ENCODE measurements at places on chromosomes 3 and 15.

GRCh38 chr15:96126859-96127258 lies 203.6 kb upstream of the NR2F2 start:
- no peak for DNase-seq

GRCh38 chr3:134485075-134485717 lies 589 bp downstream of the ANAPC13 start:
- no peak for DNase-seq

DNA sequence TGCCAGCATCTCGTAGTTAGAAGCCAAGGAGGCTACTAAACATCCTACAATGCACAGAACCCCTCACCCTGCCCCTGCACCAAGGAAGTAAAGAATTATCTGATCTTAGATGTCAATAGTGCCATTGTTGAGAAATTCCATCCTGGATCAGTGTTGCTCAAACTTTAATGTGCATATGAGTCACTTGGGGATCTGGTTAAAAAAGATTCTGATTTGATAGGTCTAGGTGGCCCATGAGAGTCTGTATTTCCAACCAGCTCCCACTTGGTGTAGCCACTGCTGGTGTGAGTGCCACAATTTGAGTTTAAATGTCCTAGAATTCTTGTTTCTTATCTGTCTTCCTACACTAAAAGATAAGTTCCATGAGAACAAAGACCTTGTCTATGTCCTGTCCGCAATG lies 43.7 kb downstream of the TMEM45A start:
- no peak for DNase-seq

DNA sequence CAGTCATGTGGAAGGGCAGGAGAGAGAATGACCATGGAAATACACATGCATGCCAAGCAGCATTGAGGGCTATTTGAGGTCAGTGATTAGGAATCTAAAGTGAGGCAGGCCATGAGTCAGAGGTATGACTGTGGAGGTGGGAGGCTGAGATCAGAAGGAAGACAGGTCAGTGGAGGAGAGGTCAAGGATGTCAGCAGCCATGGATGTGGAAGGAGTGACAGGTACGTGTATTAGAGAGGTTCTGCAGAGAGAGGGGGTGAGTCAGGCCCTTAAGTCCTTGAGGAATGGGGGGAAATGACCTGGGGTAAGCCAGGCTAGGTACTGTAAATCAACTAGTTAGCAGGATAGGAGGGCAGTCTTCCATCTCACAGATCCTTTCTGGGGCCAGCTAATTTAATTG lies 166.6 kb downstream of the ANO10 start:
- DNase-seq = no peak

DNA sequence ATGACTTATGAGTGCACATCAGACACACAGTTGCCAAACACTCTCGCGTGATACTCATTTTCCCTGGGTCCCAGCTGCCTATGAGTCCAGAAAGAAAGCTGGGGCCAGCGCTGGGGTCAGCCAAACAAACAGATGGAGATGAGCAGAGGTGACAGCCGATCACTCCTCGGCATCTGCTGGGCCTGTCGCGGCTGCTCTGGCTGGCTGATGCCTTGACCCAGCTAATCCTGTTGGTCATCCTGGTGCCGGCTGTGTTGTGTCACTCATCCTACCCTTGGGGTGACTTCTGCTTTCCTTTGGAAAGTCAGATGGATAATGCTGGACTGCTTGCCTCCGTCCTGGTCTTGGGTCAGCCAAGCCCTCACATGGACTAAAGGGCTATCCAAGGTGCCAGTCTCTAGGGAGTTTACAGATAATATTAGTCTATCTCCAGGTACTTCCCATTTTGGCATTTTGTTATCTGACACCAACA lies 105.3 kb upstream of the PDZRN3 start:
- DNase-seq = no peak

DNA sequence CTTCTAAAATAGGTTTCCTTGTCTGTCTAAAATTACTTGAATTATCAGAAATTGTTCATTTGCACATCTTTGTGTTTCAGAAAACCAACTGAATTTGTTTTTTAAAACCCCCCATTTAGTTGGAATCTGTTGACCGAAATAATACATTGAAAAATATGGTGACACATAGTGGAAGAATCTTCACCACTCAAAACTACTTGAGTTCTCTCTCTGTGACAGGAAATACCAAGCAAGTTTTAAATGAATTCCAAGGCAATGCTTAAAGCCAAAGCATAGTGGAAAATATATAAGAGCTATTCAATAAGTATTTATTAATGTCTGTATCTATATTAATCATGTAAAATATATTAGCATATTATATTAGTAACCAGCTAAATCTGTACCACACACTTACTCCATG lies 224.9 kb upstream of the COL8A1 start:
- no peak for DNase-seq

DNA sequence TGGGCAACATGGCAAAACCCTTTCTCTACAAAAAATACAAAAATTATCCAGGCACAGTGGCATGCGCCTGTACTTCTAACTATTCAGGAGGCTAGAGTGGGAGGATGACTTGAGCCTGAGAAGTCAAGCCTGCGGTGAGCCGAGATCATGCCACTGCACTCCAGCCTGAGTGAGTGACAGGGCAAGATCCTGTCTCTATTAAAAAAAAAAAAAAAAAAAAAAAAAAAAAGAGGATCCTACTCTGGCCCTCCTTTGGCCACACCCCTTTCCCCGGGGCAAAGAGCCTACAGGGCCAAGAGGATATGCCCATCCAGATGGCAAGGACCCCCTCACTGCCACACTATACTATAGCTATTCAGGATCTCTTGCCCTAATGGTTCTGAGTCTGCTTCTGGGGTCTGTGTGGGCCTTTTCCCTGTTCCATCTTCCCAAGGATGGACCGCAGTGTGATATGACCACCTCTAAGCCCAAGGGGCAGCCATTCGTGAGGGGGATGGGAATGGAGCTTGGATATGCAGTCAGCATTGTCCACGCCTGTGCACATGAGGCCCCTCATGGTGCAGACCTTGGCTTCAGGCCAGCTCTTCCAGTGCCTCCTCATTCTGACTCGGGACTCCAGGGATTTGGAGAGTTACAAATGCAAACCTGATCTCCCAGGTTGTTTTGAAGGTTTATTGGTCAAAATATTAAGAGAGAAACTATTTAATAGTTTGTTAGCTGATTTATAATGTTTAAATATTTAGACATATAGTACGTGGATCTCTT lies 7.3 kb downstream of the TYRO3 start:
- DNase-seq = no peak

DNA sequence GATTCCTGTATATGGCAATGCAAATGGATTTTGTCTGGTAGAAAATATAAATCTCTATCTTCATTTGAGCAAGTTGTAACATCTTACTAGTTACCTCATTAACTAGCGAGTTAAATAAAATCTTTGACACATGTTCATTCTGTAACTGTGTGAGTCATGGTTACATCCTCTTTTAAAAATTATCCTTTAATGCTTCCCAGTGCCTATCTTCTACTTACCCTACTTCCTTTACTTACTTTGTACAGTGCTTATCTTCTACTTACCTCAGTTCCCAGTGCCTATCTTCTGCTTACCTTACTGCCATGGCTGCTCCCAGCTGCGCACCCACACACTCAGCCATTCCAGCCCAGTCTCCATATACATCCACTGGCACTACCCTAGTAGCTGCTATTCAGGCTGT lies 71.9 kb upstream of the GOLGA8B start:
- no peak for DNase-seq

GRCh38 chr3:145124900-145125678 lies 1035.9 kb downstream of the PLOD2 start:
- no peak for DNase-seq

DNA sequence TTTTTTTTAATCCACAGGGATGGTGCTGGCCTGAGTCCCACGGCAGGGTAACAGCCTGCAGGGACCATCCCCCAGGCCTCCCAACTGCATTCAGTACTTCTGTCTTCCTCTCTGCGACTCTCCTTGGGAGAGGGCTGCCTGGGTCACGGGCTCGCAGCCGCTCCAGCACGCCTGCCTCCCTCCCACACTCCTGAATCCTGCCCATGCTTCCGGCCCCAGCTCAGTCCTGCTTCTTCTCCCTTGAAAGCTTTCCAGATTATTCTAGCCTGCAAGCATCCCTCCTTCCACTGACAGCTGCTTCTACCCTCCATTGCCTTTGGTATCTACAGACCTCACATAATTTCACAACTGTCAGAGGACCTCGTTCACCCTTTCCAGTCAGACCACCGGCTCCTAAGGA lies 32.4 kb downstream of the MEGF11 start:
- DNase-seq = no peak

DNA sequence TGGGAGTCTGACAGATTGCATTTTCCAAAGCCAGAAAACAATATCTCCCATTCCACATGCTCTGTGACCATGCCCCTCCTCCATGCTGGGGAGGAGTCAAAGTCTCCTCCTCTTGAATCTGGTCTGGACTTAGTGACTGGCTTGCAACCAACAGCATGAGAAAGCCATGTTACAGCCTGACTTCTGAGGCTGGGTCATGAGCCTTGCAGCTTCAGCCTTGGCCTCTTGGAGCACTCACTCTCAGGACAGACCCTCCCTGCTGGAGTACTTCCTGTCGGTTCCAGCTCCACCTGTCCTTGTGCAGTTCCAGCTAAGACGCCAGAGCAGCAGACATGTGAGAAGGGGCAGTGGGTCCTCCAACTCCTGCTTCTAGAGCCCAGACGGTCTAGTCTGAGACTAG lies 49.7 kb upstream of the RBSN start:
- no peak for DNase-seq
